ENCODE measurements at places on chromosomes 12 and 14. TPM values are rescaled to one million over a fixed set of nuclear protein-coding genes. Genes with fewer than 3 reads are reported as not detected.

DNA sequence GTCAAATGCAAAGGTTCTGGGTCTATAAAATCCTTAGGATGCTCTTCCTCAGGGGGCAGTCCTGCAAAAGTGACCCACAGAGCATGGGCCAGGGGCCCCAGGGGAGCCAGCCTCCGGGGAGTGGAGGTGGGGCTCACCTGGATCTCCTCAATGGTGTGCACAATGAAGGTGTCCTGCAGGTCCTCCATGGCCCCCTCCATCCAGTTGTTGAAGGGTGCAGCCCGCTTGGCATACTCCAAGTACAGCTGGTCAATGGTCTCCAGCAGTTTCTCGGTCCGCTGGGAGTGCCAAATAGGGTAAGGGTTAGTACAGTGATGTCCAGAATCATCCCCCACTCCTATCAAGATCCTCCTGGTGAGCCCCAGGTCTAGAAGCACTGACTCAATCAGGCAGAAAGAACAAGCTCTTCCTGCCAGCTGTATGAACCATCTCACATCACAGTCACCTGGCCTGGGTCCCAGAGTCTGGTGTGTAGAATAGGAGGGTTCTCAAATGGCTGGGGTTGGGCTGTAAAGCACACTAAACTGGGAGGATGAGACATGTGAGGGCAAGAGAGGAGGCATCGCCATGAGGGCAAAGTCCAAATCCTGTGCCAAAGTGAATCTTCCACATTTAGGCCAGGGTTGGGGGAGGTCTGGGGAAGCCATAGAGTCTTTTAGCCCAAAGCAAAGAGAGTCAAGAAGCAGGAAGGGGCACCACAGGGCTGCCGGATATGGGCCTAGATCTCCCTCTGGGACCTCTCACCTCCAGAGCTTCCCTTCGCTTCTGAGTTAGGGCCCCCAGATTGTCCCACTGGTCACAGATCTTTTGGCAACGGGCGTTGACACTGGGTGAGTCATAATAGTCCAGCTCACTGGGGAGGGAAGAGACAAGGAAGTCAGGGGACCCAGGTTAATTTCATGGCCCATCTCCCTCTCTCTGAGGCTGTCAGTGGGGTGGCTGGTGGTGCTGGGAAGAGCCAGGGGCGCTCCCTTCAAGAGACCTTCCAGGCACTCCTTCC, 91.5 kb upstream of the ZFP36L1 start:
- H3K27ac ChIP-seq: no peak overlapping the region
- H3K4me1 ChIP-seq: no peaks in the 10 kb centered on the region
- no peaks in the 10 kb centered on the region for H3K27me3 ChIP-seq
- H3K36me3 ChIP-seq: peaks cover 42% of the 10 kb centered on the region
- H3K4me3 ChIP-seq: no peak overlapping the region

DNA sequence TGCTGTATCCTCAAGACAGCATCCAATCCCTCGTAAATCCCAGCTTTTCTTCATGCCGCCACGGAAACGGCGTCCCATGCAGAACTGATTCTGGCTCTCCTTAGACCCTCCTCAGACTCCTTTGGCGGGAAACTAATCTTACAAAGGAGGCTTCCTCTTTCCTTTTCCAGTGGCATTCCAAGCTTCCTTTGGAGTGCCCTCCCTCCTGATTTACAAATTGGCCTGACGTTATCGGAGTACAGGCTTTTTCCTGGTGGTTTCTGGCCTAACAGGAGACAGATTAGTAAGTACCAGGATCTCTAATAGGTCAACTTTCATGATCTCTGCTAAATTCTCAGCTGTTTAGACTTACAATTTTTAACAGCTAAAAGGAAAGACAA, 1.3 kb upstream of the ZDHHC17 start:
- no peak for DNase-seq
- no peaks in the 10 kb centered on the region for H3K27me3 ChIP-seq
- H3K4me1 ChIP-seq: peaks cover 22% of the 10 kb centered on the region

DNA sequence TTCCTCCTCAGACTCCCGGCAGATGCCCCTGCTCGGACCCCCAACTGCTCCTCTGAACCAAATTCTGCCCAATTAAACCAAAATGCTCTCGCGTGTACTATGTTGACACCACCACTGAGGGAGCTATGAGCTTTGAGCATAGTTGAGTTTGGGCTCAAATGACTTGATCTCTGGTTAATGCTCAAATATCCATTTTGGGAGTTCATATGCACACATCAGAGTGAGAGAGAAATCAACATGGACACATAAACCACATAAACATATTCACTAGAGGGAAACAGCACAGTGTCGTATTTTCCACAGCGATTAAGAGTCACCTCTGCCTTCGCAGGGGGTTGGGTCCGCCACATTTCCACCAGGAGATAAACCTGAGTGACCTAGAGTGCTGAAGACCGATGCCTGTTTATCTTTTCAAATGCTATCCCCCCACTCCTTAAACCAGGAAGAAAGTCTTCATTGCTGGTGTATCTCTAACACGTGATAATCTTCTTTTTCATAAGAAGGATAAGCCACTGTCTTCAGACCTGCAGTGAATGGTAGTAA, 59.4 kb upstream of the FOXN3 start:
- DNase-seq: no peak
- H3K4me3 ChIP-seq: no peak overlapping the region
- H3K36me3 ChIP-seq: peaks cover 4% of the 10 kb centered on the region

RAN gene
- total RNA-seq: 984 TPM

TSPAN19 gene
- 0.56 TPM for total RNA-seq

PLEKHD1 gene
- 0.48 TPM for total RNA-seq

Data from type B pancreatic cell (in vitro differentiated cells).